Melanocyte of skin (primary cell): ENCODE measurements at places on chromosomes 16 and 17. TPM values are rescaled to one million over a fixed set of nuclear protein-coding genes. Genes with fewer than 3 reads are reported as not detected.

The TPSG1 gene
- not detected in 2 replicates for total RNA-seq

The FTO gene
- total RNA-seq = 84.3 and 113 TPM in 2 replicates

The CLEC16A gene
- 19.6 and 21.7 TPM in 2 replicates for total RNA-seq

The GAN gene
- total RNA-seq = 5.9 and 11.3 TPM in 2 replicates

The CLDN7 gene
- total RNA-seq = 0.69 and 1.8 TPM in 2 replicates

The SLC6A2 gene
- total RNA-seq = not detected in 2 replicates

The SRSF2 gene
- total RNA-seq = 109 and 122 TPM in 2 replicates

The PDILT gene
- total RNA-seq = not detected in 2 replicates

The EVPLL gene
- total RNA-seq = not detected in 2 replicates

The DNAI2 gene
- not detected in 2 replicates for total RNA-seq

The ZDHHC1 gene
- total RNA-seq = 9.5 and 10.0 TPM in 2 replicates

The ERN1 gene
- total RNA-seq = 4.5 and 10.2 TPM in 2 replicates

The SLC35G6 gene
- total RNA-seq = not detected in 2 replicates

The TACO1 gene
- 20.0 and 25.4 TPM in 2 replicates for total RNA-seq

The HOXB6 gene
- 5.2 and 7.0 TPM in 2 replicates for total RNA-seq

The GLIS2 gene
- 0.34 and 0.36 TPM in 2 replicates for total RNA-seq

The ST6GALNAC2 gene
- 149 and 205 TPM in 2 replicates for total RNA-seq

The ITGAX gene
- total RNA-seq = 4.1 and 8.0 TPM in 2 replicates

The KRTAP2-4 gene
- total RNA-seq = not detected in 2 replicates

The CASKIN1 gene
- under 0.01 and 1.7 TPM in 2 replicates for total RNA-seq

The IL17C gene
- total RNA-seq = not detected in 2 replicates

The TMEM231 gene
- 13.1 and 16.4 TPM in 2 replicates for total RNA-seq

The KRTAP4-2 gene
- total RNA-seq = not detected in 2 replicates

The LDHD gene
- 1.4 and 1.7 TPM in 2 replicates for total RNA-seq

The GPRC5C gene
- total RNA-seq = 2.3 and 3.3 TPM in 2 replicates

The RAB11FIP4 gene
- 8.3 and 17.4 TPM in 2 replicates for total RNA-seq

The NPIPB13 gene
- total RNA-seq = 1.00 and 7.9 TPM in 2 replicates

The TNFRSF17 gene
- not detected in 2 replicates for total RNA-seq

The RPGRIP1L gene
- total RNA-seq = 6.9 and 13.8 TPM in 2 replicates

The OTOA gene
- under 0.01 and 0.36 TPM in 2 replicates for total RNA-seq

The RRAD gene
- 0.33 TPM in 1 of 2 replicates, not detected in the other for total RNA-seq
